ENCODE measurements at places on chromosomes 5 and 9. TPM values are rescaled to one million over a fixed set of nuclear protein-coding genes. Genes with fewer than 3 reads are reported as not detected.

- no peak for DNase-seq
- no peaks in the 10 kb centered on the region for H3K27me3 ChIP-seq
- H3K4me3 ChIP-seq = no peak overlapping the region
- no peak overlapping the region for H3K27ac ChIP-seq
Observed at GRCh38 chr5:78555870-78556269, 92.7 kb downstream of the LHFPL2 start.

DNA sequence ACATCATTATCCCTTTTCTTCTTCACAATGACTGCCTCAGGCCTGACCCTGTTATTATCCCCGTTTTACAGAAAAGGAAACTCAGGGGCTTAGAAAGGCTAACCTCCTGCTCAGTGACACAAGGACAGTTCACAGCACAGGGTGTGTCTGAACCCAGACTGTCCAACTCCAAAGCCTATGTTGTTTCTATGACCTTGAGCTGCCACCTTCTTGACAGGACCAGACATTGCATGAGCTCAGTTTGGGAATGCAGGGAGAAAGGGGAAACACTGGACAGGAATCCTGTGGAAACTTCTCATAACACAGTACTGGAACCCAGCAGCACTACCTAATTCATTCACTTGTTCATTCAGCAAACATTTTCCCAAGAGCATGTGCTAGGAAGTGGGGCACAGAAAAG, 472.8 kb downstream of the CDK5RAP2 start:
- no peak overlapping the region for H3K27ac ChIP-seq
- H3K4me1 ChIP-seq = no peaks in the 10 kb centered on the region
- no peaks in the 10 kb centered on the region for H3K27me3 ChIP-seq
- no peak for DNase-seq
- H3K4me3 ChIP-seq = no peak overlapping the region
- no peaks in the 10 kb centered on the region for H3K36me3 ChIP-seq

GRCh38 chr9:126885131-126885641, 24.7 kb downstream of the ZBTB34 start:
- no peaks in the 10 kb centered on the region for H3K27me3 ChIP-seq
- no peaks in the 10 kb centered on the region for H3K4me1 ChIP-seq
- no peak for DNase-seq
- no peak overlapping the region for H3K27ac ChIP-seq

- H3K27ac ChIP-seq = no peak overlapping the region
- no peaks in the 10 kb centered on the region for H3K27me3 ChIP-seq
- no peak for DNase-seq
- H3K4me1 ChIP-seq = no peaks in the 10 kb centered on the region
- H3K4me3 ChIP-seq = no peak overlapping the region
Observed at GRCh38 chr9:99954819-99955218, 48.4 kb downstream of the STX17 start.

- no peak overlapping the region for H3K27ac ChIP-seq
- H3K36me3 ChIP-seq = no peaks in the 10 kb centered on the region
- no peaks in the 10 kb centered on the region for H3K27me3 ChIP-seq
- H3K4me1 ChIP-seq = no peaks in the 10 kb centered on the region
- DNase-seq = no peak
Observed at GRCh38 chr5:124410539-124411488, 335.6 kb downstream of the ZNF608 start.

PCDHGA4 gene
- total RNA-seq = 0.16 TPM

DNA sequence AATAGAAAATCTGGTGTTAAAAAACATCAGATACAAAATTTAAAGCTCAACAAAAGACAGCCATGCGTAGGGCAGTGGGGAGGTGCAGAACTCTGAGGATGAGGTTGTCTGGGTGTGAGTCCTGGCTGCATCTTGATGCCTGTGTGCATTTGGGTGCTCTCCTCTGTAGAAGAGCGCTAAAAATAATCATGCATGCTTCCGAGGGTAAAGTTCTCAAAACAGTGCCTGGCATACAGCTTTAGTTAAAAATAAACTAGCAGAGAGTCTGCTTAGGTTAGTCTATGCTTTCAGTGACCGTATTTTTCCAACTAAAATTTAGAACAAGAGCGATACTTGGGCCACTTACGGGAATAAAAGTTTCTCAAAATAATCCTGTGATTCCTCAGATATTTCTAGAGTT, 55.5 kb upstream of the SPATA31C2 start:
- H3K36me3 ChIP-seq = no peaks in the 10 kb centered on the region
- no peak overlapping the region for H3K4me3 ChIP-seq

DNA sequence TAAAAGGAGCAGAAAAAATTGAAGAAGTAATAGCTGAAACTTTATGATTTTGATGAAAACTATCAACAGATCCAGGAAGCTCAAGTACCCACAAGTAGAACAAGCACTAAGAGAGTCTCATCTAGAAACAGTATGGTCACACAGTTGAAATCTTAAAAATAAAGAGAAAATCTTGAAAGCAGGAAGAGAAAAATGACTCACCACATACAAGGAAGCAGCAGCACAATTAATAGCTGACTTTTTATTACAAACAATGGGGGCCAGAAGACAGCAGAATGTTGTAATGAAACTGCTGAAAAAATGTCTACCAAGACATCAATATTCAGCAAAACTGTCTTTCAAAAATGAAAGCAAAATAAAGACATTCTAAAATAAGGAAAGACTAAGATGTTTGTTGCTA, 1108.3 kb upstream of the DMAC1 start:
- H3K4me1 ChIP-seq = no peaks in the 10 kb centered on the region
- H3K36me3 ChIP-seq = no peaks in the 10 kb centered on the region
- no peaks in the 10 kb centered on the region for H3K27me3 ChIP-seq
- DNase-seq = no peak

WNT8A gene
- total RNA-seq = not detected

DNA sequence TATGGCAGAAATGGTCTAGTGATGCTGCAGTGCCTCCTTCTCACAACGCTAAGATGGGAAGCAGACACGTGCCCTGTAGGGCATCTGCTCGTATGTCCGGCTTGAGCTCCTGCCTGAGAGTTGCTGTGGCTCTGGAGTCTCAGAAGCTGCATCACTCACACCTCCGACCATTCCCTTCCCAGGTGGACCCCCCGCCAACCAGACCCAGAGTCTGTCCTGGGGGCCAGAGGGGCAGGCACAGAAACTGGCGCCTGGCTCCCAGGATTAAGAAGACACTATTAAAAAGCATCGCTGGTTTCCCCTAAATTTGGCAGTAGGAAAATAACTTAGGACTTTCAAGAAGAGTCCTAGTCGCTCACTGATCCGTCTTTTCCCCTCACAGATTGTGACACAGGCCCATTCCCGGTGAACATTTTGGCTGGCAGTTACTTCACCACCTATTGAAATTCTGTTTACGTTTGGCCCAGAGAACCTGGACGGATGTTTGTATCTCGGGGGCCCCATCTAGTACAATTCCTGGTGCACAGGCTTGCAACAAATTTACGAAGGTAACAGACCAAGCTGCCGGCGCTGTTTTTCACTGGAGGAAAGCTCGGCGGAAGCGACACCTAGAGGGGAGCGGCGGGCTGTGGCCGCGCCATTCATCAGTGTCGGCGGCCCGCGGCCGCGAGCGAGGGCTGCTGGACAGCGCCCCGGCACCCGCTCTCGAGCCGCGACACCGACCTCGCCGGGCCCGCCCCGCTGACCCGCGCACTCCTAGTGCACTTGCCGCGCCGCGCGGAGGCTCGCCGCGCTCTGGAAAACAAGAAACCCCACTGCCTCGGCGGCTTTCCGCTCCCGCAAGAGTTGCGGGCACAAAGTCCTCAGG, 1.6 kb downstream of the FSTL4 start:
- H3K4me3 ChIP-seq = peak overlapping the region; percentile 32
- H3K27ac ChIP-seq = no peak overlapping the region
- no peaks in the 10 kb centered on the region for H3K4me1 ChIP-seq
- no peaks in the 10 kb centered on the region for H3K36me3 ChIP-seq

GRCh38 chr5:119355244-119355638, 578 bp upstream of the TNFAIP8 start:
- peak overlapping the region; percentile 37 for H3K4me3 ChIP-seq
- no peaks in the 10 kb centered on the region for H3K27me3 ChIP-seq
- H3K36me3 ChIP-seq = no peaks in the 10 kb centered on the region
- no peak overlapping the region for H3K27ac ChIP-seq
- H3K4me1 ChIP-seq = peaks cover 83% of the 10 kb centered on the region

- DNase-seq = no peak
- no peaks in the 10 kb centered on the region for H3K4me1 ChIP-seq
- no peaks in the 10 kb centered on the region for H3K27me3 ChIP-seq
- H3K4me3 ChIP-seq = no peak overlapping the region
- H3K36me3 ChIP-seq = no peaks in the 10 kb centered on the region
Observed at GRCh38 chr5:71943874-71944273, 163.4 kb upstream of the MAP1B start.
